CD4-positive, alpha-beta memory T cell (primary cell): ENCODE measurements at places on chromosomes 2 and 18.

DNA sequence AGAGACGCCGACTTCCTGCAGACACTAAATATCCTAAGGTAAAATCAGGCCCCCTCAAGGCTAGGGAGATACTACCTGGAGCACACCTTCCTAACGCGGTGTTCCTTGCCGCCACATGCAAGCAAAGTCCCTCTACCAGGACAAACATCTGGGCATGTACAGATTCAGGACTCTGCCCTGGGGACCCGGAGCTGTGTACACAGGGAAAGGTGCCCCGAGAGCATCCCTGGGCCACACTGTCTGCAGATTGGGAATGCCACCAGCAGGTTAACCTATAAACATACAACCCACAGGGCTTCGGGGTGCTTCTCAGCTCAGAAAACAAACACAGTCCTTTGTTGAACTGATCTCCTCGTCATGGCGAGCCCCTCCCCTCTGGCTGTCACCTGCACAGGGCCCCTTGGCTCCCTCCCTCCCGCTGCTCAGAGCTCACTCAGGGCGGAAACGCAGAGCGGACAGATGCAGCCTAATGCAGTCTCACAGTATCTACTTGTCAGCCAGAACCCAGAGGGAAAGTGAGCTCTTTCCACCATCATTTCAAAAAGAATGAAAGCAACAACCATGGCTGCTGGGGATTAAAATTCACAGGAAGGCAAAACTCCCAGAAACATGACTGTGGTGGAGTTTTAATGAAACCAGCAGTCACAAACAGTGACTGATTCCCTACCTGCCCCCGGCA lies 218.8 kb downstream of the HDAC4 start:
- DNase-seq: no peak

DNA sequence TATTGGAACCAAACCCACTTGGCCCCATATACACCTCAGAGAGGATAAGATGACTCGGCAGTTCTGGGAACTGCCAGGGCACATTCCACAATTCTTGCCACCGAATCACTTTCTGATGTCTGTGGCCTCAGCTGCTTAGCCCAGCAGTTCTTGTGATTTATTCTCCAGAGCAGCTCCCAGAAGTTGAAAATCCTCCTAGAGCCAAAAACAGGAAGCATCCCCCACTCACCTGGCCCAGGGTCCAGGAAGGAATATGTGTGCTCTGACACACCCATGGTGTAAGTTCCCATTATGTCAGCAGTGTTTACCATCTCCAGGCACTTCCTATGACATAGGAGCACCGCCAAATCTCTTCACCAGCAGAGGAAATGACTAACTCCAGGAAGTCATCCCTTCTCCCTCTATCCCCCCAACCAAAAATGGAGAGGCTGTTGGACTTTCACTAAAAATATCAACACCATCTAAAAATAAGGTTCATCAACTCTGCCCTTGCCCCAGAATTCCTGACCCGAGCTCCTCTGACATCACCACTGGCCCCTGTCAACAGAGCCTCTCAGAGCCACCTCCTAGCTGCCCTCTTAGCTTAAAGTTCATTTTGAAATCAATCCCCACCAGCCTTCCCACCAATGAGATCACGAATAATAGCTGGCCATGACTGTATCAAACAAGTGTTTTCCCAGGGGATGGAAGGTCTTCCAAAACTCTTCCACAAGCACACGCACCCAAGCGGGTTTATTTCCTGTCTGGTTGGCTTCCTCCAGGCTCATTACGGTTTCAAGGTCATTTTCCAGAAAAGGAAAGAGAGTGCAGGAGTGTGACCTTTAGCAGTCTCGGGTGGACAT lies 223.1 kb upstream of the PARD3B start:
- DNase-seq: no peak

GRCh38 chr2:221495731-221496130 lies 76.4 kb downstream of the EPHA4 start:
- no peak for DNase-seq

GRCh38 chr2:86213699-86214502 lies 14.6 kb downstream of the MRPL35 start:
- DNase-seq: no peak

DNA sequence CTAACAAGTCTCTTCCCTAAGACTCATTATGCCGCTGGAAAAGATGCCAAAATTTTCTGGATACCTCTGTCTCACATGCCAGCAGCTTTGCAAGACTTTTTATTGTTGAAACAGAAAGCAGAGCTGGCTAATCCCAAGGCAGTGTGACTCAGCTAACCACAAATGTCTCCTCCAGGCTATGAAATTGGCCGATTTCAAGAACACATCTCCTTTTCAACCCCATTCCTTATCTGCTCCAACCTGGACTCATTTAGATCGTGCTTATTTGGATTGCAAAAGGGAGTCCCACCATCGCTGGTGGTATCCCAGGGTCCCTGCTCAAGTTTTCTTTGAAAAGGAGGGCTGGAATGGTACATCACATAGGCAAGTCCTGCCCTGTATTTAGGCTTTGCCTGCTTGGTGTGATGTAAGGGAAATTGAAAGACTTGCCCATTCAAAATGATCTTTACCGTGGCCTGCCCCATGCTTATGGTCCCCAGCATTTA lies 26.3 kb downstream of the DHRS9 start:
- no peak for DNase-seq

DNA sequence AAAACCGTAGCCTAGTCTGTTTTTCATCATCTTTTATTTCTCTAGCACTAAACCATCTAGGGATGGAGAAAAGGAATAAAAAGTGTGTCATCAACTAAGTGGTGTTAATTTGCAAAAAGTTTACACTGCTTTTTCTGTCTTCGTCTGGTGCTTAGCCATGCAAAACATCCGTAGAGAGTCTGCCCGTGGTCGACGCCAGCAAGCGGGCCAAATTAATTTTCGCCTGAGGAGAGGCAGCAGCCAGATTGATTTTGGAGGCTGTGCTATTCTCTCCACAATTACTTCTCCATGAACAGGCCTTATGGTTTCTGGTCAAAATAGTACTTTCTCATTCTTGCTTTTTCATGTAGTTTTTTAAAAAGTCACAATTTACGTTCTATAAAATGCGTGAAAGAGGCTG lies 46.3 kb downstream of the TNFRSF11A start:
- no peak for DNase-seq

GRCh38 chr2:183081911-183082310 lies 3.4 kb downstream of the DUSP19 start:
- no peak for DNase-seq

GRCh38 chr2:80195034-80195433 lies 109.5 kb downstream of the LRRTM1 start:
- no peak for DNase-seq

DNA sequence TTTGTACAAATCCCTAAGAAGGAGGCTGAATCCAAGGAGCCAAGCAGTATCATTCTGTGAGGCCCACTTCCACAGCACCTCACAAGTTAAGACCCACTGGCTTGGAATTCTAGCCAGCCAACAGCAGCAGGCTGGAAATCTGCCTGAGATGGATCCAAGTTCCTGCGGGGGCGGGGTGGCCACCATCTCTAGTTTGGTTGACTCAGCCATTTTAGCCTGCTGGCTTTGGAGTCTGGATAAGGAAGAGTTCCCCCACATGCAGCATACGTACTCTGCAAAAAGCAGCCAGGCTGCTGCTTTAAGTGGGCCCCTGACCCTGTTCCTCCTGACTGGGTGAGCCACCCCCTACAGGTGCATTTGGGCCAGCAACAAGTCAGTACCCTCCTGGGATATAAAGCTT lies 65.2 kb downstream of the FARP2 start:
- no peak for DNase-seq

GRCh38 chr18:44884431-44884830 lies 203.7 kb downstream of the SETBP1 start:
- no peak for DNase-seq

DNA sequence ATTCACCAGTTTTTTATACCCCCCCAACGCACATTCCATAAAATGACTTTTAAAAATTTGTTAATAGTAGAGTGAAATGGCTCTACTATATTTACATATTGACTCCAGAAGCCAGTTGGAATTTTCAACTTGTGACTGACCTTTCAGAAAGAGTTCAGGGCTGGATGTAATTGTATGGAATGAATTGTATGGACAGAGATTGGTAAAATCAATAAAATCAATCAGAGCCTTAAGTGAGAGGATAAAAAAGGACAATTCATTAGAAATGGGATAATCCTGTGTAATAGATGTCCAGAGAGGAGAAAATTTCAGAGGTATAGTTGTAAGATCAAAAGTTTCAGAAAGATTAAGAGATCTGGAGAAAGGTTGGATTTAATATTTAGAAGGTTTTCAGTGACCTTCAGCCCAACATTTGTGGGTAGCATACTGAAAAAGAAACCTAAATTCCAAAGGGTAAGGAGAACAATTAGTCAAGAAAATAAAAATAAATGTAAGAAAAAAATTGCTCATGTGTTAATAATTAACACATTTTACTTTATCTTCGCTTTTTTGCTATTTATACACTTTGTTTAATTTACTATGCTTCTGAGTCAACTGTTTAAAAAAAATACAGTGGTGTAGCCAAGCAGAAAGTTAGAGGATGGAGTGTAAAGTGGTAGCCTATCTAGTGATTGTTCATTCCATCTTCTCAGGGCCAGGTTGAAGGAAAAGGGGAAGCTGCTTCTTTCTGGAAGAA lies 385.4 kb upstream of the TMEFF2 start:
- no peak for DNase-seq

DNA sequence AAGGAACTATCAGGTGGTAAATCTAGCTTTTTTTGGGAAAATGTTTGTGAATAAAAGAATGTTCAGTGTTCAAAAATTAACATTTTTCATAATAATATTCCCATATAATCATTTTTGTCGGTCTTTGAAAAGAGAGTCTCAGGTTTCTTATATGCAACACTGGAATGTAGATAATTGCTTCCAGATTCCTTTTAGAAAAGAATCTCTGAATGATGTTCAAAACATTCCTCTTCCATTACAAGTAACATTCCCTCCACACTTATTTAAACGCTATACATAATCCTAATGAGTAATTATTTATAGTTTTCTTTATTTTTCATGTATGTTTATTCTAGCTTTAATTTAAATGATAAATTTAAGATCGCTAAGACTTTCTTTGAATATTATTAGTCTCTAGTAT lies 7.0 kb downstream of the ZSWIM2 start:
- no peak for DNase-seq

GRCh38 chr2:159573294-159573693 lies 43.1 kb downstream of the BAZ2B start:
- DNase-seq: no peak

- no peak for DNase-seq
These were observed 240.5 kb upstream of the MYT1L start for GRCh38 chr2:2571301-2572150.

DNA sequence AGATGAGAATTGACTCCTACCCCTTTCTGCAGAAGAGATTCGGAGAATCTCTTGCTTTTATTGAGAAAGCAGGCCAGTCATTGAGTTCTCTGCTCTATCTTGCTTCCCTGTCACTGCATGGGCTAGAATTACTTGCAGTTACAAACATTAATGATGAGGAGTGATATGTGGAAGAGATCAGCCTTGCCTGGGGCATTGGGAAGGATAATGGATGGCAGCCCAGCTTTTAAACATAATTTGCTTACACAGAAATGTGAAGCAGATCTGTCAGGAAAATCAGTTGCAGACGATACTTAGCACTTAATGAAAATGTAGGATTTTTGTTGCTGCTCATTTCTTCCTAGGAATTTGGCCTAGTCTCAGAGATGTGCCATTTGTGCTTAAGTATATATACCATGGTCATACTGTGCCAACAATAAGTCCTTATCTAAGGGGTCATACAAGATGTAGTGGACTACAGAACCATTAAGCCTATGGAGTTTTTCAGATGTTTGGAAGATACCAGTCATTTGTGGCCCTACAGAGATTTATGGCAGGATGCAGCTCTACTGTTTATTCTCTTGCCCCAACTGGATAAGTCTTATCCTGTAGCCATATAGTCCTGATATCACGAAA lies 92.7 kb downstream of the XRCC5 start:
- DNase-seq: no peak

DNA sequence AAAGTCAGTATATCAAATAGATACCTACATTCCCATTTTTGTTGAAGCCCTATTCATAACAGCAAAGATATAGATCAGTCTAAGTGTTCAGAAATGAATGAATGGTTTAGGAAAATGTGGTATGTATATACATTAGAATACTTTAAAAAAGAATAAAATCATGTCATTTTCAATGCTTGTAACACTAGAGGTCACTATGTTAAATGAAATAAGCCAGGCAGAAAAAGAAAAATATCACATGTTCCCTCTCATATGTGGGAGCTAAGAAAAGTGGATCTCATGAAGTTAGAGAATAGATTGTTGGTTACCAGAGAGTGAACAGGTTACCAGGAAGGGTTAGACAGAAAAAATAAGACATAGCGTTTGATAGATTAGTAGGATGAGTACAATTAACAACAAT lies 1111.0 kb upstream of the SLC39A10 start:
- no peak for DNase-seq

- DNase-seq: no peak
These were observed 382.4 kb upstream of the SMIM21 start for GRCh38 chr18:75809926-75810255.

- DNase-seq: no peak
These were observed 155.5 kb downstream of the ARHGAP28 start for GRCh38 chr18:6885006-6885481.

- no peak for DNase-seq
These were observed 13.3 kb downstream of the BCL2 start for GRCh38 chr18:63306249-63306648.

DNA sequence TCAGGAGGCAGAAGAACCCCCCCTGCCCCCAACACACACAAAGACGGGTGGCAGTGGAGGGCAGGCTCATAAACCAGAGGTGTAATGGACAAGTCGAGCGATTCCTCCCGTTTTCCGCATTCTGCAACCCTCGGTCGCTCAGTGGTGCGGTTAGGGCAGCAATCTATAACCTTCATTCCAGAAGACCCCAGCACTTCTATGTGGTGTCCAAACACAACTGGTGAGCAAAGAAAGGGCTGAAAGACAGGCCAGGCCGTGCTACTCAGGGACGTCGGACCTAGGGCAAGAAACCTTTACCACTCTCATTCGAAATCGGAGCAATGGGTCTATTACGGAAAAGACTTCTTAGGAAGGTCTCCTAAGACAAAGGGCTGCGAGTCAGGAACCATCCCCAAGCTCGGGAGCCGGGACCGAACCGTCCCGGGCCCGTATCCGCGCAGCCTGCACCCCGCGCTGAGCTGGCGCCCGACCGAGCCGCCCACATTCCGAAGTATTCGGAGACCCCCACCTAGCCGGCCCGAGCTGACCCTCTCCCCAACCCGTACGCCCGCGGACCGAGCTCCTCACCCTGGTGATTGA lies 568 bp downstream of the ARL5A start:
- DNase-seq: peak; percentile 29

- DNase-seq: no peak
These were observed 22.9 kb upstream of the ASB1 start for GRCh38 chr2:238403632-238404405.
